Esophagus squamous epithelium (tissue), 5 donors: ENCODE measurements at places on chromosomes 13 and 19. TPM values are rescaled to one million over a fixed set of nuclear protein-coding genes. Genes with fewer than 3 reads are reported as not detected.

The PRR22 gene
- 5.0 TPM for total RNA-seq

The LHFPL6 gene
- total RNA-seq = 40.4 TPM

GRCh38 chr13:81171065-81171647, 830.2 kb upstream of the SPRY2 start:
- no peak overlapping the region for H3K27ac ChIP-seq
- no peaks in the 10 kb centered on the region for H3K4me1 ChIP-seq
- H3K36me3 ChIP-seq = no peaks in the 10 kb centered on the region
- DNase-seq = no peak
- H3K4me3 ChIP-seq = no peak overlapping the region
- no peaks in the 10 kb centered on the region for H3K27me3 ChIP-seq

DNA sequence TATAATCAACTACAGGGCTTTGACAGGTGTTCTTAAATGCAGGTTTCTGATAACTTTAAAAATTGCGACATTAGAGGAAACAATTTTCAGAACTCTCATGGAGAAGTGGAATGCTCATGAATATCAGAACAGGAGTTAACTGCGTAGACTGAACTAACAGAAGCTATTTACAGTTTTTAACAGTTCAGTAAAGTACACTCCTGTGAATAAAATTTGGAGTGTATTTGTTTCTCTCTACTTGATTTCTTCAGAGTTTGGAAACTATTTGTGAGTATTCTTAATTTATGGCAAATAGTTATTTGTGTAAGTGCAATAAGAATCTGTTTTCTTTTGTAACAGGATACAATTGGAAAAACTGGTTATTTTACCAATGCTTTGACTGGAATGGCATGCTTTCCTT, 114.4 kb downstream of the TNFRSF19 start:
- DNase-seq = no peak
- H3K27ac ChIP-seq = peak overlapping the region; percentile 48
- H3K4me1 ChIP-seq = no peaks in the 10 kb centered on the region
- H3K36me3 ChIP-seq = no peaks in the 10 kb centered on the region
- no peaks in the 10 kb centered on the region for H3K27me3 ChIP-seq
- H3K4me3 ChIP-seq = no peak overlapping the region
